ENCODE measurements at places on chromosomes 11 and 22.
A peak's percentile ranks its signal among the peaks of the same experiment; 100 is the strongest.

- H3K36me3 ChIP-seq: no peaks in the 10 kb centered on the region
- H3K4me1 ChIP-seq: peaks cover 47% of the 10 kb centered on the region
- H3K27ac ChIP-seq: peak overlapping the region; percentile 97
- no peaks in the 10 kb centered on the region for H3K27me3 ChIP-seq
- no peak for DNase-seq
- peak overlapping the region; percentile 62 for H3K4me3 ChIP-seq
Measured at GRCh38 chr11:9385327-9385899, 961 bp downstream of the IPO7 start.

- no peak overlapping the region for H3K27ac ChIP-seq
- DNase-seq: no peak
- H3K4me1 ChIP-seq: no peaks in the 10 kb centered on the region
- no peaks in the 10 kb centered on the region for H3K36me3 ChIP-seq
- no peak overlapping the region for H3K4me3 ChIP-seq
Measured at GRCh38 chr22:48204296-48204695, 1441.8 kb downstream of the TBC1D22A start.

DNA sequence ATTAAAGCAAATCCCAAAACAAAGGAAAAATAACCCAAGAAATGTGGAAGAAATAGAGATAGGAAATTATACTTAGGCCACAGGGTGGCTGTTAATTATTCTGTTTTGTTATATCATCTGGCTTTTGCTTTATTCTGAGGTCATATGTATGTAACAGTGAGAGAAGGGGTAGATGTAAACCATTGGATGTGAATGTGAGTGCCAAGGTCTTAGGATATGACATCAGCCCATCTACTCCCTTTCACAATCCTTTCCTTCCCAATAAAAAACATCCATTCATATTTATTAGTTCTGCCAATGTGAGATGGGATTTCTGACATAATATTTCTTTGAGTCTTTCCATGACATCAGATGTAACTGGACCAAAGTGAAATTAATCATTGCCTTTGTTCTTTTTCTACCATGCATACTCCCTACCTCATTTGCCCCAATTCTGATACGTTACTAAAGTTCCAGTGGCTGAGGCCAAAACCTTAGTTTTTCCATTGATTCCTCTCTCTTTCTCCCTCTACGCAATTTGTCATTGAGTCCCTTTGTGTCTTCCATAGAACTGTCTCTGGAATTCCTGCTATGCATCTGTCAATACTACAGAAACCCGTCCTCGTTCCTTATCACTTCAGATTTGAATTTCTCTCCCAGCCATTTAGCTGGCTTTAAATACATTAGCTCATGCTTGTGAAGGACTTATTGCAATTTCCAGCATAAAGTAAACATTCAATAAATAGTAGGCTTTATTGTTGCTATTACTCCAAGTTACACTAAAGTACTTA lies 170.3 kb downstream of the ARHGAP42 start:
- no peaks in the 10 kb centered on the region for H3K27me3 ChIP-seq
- no peak overlapping the region for H3K4me3 ChIP-seq
- no peak overlapping the region for H3K27ac ChIP-seq
- H3K4me1 ChIP-seq: no peaks in the 10 kb centered on the region

DNA sequence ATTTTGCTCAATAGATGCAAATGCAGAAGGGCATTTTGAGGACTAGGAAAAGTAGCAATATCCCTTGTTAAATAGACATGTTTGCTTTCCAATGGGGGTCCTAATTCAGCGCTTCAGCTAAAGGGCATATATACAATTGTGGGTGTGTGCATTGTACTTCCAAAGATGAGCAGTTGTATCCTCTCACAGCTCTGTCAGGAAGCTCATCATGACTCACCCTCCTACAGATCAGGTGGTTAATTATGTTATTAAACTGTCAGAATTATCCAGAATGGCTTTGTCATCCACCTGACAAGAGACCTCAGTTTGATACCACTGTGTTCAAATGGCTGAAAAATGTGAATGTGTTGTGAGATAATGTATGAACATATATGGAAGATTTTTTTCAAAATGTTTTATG lies 252.2 kb upstream of the MTNR1B start:
- H3K27ac ChIP-seq: no peak overlapping the region
- no peaks in the 10 kb centered on the region for H3K4me1 ChIP-seq
- no peak overlapping the region for H3K4me3 ChIP-seq
- no peaks in the 10 kb centered on the region for H3K27me3 ChIP-seq

DNA sequence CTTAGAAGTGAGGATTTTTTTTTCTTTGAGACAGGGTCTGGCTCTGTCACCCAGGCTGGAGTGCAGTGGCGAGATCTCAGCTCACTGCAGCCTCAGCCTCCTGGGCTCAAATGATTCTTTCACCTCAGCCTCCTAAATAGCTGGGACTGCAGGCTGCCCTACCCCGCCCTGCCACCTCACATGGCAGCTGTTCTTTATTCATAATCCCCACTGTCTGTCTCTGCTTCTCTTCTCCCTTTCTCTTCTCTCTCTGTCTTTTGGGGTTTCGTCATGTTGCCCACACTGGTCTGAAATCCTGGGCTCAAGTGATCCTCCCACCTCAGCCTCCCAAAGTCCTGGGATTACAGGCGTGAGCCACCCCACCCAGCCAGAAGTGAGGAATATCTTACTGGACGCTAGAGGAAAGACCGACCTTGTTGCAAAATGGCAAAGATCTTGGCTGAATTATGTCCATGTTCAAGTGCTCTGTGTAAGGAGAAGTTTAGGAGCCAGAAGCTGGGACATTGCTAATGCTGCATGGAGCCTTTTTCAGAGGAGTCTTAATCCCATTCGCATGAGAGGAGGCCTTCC lies 21.9 kb downstream of the KRTAP5-5 start:
- no peak overlapping the region for H3K4me3 ChIP-seq
- H3K27ac ChIP-seq: no peak overlapping the region
- DNase-seq: no peak
- H3K36me3 ChIP-seq: no peaks in the 10 kb centered on the region
- H3K27me3 ChIP-seq: peaks cover 22% of the 10 kb centered on the region

DNA sequence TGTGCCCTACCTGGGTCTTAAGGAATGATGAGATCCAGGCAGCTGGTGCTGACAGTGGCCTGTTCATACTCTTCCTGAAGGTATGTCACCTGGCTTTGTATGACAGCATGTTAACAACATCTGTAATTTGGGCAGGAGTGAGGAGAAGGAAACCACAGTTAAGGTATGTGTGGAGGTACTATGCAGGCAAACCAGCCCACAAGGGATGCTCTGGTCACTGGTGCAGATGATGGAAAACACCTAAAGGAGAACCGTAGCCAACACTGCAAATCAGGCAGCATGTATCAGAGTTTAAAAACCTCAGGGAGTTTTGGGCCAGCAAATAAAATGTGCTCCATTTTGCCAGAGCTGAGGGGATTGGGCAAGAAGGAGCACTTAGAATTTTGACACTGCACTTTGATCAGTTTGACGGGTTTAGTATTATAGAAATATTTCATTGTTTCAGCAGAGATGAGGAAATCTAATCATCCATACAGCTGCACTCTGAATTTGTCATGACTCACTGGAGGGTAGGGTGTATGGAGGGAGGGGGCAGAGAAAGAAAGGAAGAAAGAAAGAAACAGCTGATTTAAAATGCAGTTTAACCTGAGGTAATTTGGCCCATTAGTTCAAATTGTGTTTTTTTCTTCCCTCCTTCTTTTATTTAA lies 260.9 kb downstream of the KIRREL3 start:
- no peaks in the 10 kb centered on the region for H3K36me3 ChIP-seq
- no peak overlapping the region for H3K27ac ChIP-seq
- no peak for DNase-seq
- H3K4me1 ChIP-seq: no peaks in the 10 kb centered on the region

DNA sequence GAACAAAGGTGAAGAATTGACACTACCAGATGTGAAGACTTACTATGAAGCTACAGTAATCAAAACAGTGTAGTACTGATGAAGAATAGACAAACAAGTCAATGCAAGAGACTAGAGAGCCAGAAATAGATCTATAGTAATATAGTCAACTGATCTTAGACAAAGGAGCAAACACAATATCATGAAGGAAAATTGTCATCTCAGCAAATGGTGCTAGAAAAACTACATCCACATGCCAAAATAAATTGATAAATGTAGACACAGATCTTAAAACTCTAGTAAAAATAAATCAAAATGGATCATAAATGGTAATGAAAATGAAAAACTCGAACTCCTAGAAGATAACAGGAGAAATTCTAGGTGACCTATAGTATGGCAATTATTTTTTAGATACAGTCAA lies 609.5 kb downstream of the NELL1 start:
- H3K4me1 ChIP-seq: no peaks in the 10 kb centered on the region
- no peak overlapping the region for H3K4me3 ChIP-seq
- DNase-seq: no peak
- H3K27me3 ChIP-seq: no peaks in the 10 kb centered on the region
- H3K27ac ChIP-seq: no peak overlapping the region

- H3K4me3 ChIP-seq: no peak overlapping the region
- DNase-seq: peak; percentile 36
- H3K4me1 ChIP-seq: peaks cover 36% of the 10 kb centered on the region
- H3K27ac ChIP-seq: no peak overlapping the region
- no peaks in the 10 kb centered on the region for H3K27me3 ChIP-seq
Measured at GRCh38 chr22:40592352-40593113, 44.0 kb downstream of the MRTFA start.

GRCh38 chr22:49112661-49113626 lies 714.7 kb downstream of the BRD1 start:
- no peak overlapping the region for H3K4me3 ChIP-seq
- H3K36me3 ChIP-seq: no peaks in the 10 kb centered on the region
- H3K4me1 ChIP-seq: no peaks in the 10 kb centered on the region
- no peak for DNase-seq

DNA sequence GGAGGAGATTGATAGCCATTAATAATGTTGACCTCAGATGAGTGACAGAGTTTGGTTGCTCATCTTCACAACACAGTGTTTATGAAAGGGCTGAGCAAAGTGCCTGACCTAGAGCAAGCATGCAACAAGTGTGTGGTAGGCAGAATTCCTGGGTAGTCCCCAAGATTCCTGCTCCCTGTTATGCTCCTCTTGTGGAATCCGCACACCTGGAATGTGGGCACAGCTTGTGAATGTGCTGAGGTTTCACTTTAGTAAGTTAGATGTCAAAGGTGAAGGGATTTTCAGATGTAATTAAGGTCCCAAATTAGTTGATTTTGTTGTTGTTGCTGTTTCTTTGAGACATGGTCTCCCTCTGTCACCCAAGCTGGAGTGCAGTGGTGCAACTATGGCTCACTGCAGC lies 20.7 kb upstream of the SPON1 start:
- no peak overlapping the region for H3K4me3 ChIP-seq
- no peaks in the 10 kb centered on the region for H3K4me1 ChIP-seq
- H3K27ac ChIP-seq: no peak overlapping the region
- no peak for DNase-seq
- no peaks in the 10 kb centered on the region for H3K27me3 ChIP-seq

DNA sequence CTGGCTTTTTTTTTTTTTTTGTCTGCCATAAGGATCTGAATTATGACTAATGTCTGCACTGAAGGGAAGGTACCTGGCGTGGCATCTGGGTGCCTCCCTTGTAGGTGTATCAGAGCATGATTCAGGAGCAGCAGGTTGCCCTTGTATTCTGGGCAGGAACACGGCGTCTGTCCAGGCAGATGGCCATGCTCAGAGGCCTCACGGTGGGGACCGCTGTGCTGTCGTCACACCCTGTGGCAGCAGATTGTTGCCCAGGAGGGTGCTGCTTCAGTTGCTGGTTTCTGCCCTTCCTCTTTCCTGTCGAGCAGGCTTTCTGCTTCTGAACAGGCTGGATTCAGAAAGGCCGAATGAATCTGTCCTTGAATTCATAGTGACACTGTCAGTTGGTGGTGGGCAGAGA lies 11.0 kb downstream of the ZNRF3 start:
- no peaks in the 10 kb centered on the region for H3K27me3 ChIP-seq
- H3K4me1 ChIP-seq: peaks cover 19% of the 10 kb centered on the region
- DNase-seq: peak; percentile 64
- H3K4me3 ChIP-seq: no peak overlapping the region
- H3K36me3 ChIP-seq: no peaks in the 10 kb centered on the region

- H3K36me3 ChIP-seq: no peaks in the 10 kb centered on the region
- peaks cover 3% of the 10 kb centered on the region for H3K4me1 ChIP-seq
- DNase-seq: no peak
- peak overlapping the region; percentile 46 for H3K27ac ChIP-seq
Measured at GRCh38 chr11:124882339-124883071, 15.2 kb downstream of the ROBO4 start.

GRCh38 chr11:74023276-74023675 lies 14.4 kb upstream of the UCP3 start:
- H3K27me3 ChIP-seq: no peaks in the 10 kb centered on the region
- H3K4me1 ChIP-seq: peaks cover 31% of the 10 kb centered on the region
- no peaks in the 10 kb centered on the region for H3K36me3 ChIP-seq
- H3K4me3 ChIP-seq: no peak overlapping the region

DNA sequence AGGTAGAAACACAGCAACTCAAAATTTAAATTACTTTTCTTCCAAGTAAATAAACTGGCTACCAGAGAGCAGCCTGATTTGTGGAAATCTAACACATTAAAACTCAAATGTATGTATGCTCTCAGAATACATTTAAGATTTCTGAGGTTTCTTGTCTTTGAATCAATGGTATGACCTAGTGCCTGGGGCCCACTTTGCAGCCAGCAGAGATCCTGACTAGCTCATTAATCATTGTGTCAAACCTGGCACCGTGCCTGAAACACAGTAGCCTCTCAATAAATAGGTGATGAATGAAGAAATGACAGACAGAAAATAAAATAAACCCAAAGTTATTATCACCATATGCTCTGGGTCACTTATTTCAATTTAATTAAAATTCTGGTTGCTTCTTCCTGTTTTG lies 176.2 kb upstream of the FAT3 start:
- H3K27me3 ChIP-seq: no peaks in the 10 kb centered on the region
- H3K4me3 ChIP-seq: no peak overlapping the region
- H3K27ac ChIP-seq: no peak overlapping the region

DNA sequence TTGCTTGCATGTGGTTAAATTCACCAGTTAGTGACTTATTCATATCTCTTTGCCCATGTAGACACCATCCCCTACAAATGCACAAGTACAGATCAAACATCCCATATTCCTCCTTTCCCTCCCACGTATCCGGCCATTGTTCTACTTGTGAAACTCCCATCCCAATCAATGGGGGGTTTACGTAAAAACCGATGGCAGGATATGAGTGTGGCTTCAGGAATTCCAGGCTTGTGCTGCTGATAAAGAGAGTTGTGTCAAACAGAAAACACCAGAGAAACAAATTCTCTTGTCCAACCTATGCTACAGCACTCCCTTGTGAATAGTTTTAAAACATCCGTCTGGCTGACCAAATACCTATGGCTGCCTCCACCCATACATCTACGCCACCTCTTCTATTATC lies 15.5 kb downstream of the FLI1 start:
- H3K4me3 ChIP-seq: no peak overlapping the region
- no peaks in the 10 kb centered on the region for H3K36me3 ChIP-seq
- H3K27ac ChIP-seq: no peak overlapping the region
- H3K4me1 ChIP-seq: no peaks in the 10 kb centered on the region
- DNase-seq: no peak

DNA sequence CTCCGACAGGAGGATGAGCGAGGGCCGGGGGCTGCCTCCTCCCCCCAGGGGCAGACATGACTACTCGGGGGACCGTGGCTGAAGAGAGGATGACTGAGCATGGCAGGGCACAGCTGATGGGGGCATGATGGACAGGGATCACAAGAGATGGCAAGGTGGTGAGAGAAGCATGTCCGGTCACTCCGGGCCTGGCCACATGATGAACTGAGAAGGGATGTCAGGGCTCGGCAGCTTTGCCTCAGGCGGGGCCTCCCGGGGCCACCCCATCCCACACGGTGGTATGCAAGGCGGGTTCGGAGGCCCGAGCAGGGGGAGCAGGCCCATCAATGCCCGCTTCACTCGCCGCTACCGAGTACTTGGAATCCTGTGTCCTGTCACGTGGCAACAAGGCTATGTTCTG lies 36.6 kb upstream of the UBASH3B start:
- no peak overlapping the region for H3K4me3 ChIP-seq
- H3K4me1 ChIP-seq: no peaks in the 10 kb centered on the region
- H3K36me3 ChIP-seq: no peaks in the 10 kb centered on the region
- no peak for DNase-seq
- no peaks in the 10 kb centered on the region for H3K27me3 ChIP-seq

Measured in transverse colon (tissue), 4 donors.